ENCODE measurements at places on chromosomes 5 and 9.

GRCh38 chr5:30808996-30809395, 384.5 kb upstream of the CDH6 start:
- DNase-seq = no peak

- DNase-seq = no peak
These were observed 71.9 kb downstream of the MFAP3 start for GRCh38 chr5:154110716-154111115.

DNA sequence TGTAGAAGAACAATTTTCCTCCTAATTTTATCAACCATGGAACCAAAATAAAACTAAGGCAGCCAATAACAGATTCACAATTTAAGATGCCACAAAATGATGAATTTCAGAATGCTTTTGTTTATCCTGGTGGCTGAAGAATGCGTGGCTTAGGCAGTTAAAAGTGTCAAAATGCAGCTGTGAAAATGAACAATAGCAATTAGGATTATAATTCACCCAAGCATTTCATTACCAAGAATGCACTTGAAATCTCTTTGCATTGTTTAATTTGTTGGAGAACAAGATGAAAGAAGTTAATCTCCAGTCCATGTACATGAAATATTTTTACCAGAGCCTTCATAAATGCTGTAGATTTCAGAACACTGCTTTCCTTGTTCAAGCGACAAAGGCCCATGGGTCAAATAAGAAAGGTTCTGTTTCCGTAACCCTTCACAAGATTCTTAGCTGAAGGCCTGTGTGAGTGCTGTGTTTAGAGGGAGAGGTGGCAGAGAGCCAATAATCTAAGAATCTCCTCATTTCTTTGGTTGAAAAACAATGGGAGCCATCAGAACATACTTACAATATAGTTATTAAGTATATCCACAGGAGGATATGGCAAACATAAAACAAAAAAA, 39.3 kb downstream of the CLINT1 start:
- no peak for DNase-seq

- DNase-seq = no peak
These were observed 83.8 kb upstream of the FSTL4 start for GRCh38 chr5:133696006-133696584.

DNA sequence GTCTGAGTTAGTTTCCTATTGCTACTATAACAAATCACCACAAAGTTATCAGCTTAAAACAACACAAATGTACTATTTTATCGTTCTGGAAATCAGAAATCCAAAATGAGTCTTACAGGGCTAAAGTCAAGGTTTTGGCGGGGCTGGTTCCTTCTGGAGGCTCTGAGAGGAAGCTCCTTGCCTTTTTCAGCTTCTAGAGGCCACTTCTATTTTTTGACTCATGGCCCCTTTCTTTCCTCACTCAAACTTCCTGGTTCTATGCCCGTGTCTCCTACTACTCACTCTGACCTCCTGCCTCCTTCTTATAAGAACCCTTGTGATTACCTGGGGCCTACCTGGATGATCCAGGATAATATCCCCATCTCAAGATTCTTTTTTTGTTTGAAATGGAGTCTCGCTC, 48.2 kb downstream of the GABBR2 start:
- no peak for DNase-seq

DNA sequence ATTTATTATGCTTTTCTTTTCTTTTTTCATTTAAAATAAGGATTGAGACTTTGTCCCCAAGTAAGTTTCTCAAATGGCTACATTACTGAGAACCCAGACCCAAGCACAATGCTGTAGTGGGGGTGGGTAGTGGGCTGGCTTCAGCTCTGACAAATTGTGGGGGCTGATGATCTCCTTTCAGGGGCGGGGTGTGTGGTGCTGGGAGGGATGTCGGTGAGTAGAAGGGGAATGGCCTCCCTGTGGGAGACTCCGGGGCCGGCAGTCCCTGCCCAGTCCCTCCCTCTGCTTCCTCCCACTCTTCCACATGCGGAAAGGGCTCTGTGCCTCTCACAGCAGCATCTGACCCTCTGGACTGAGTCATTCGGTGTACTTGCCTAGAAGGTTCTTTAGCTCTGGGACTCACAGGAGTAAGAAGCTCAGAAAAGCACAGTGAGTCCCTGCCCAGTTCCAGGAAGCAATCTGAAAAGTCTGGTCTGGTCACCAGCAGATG, 14.3 kb downstream of the CD180 start:
- DNase-seq = no peak
